ENCODE measurements at places on chromosomes 16 and 17.
A peak's percentile ranks its signal among the peaks of the same experiment; 100 is the strongest.

DNA sequence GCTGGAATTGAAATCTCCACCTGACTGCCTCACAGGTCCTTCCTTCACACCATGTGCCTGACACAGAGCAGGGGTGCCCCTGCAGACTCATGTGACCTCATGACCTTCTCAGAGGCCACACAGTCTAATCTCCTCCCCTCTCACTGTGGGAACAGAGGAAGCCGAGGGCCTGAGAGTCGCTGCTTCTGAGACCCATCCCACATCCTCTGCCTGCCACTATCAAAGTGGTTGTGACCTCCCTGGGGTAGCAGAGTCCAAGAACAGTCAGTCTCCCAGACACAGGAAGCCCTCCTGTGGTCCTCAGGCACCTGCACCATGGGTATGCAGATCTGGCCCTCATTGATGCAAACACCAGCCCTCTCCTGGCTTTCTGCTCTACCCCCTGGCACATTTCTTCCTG, 78.5 kb downstream of the RAB11FIP4 start:
- DNase-seq = no peak

GRCh38 chr16:22192261-22193062, 13.6 kb upstream of the EEF2K start:
- peak; percentile 59 for DNase-seq

GRCh38 chr17:19263641-19264051, 26.5 kb downstream of the EPN2 start:
- DNase-seq = no peak

DNA sequence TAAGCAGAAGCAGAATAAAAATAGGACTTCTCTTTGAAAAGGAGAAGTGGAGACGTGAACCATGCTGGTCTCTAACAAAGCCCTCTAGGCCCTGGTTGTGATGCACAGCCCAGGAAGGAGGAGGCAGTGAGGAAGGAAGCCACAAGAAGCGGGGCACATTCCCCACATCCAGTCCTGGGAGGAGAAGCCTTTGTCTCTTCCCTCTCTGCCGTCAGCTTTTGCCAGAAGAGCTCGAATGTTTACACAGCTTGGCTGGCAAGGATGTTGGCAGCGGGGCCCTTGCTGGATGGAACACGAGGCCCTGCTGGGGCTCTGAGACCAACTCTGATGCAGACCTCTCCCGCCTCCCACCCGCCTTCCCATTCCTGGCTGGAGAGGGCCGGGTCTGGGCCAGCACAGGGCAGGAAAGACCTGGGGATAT, 91.3 kb downstream of the MAF start:
- DNase-seq = peak; percentile 55

GRCh38 chr17:7523033-7523432, 25.8 kb upstream of the TNFSF12 start:
- DNase-seq = no peak

GRCh38 chr17:4135489-4135888, 7.3 kb downstream of the ZZEF1 start:
- no peak for DNase-seq

GRCh38 chr16:7805686-7806396, 473.2 kb downstream of the RBFOX1 start:
- peak; percentile 58 for DNase-seq

DNA sequence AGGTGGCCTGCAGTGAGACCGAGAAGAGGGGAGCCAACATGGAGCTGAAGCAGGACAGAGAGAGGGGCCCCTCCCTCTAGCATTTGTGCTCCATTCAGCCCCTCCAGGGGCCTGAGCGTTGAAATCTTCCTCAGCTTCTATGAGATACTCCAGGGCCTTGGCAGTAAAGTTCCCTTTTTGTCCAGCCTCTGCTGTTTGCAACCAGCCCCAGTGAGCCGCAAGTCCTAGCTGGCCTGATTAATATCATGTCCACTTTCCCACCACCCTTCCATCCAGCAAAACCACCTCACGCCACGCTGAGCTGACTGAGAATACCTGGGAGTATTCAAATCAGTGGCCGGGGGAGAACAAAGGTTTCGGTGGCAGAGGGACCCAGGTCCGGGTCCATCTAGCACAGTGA, 11.7 kb upstream of the RPH3AL start:
- DNase-seq = no peak

DNA sequence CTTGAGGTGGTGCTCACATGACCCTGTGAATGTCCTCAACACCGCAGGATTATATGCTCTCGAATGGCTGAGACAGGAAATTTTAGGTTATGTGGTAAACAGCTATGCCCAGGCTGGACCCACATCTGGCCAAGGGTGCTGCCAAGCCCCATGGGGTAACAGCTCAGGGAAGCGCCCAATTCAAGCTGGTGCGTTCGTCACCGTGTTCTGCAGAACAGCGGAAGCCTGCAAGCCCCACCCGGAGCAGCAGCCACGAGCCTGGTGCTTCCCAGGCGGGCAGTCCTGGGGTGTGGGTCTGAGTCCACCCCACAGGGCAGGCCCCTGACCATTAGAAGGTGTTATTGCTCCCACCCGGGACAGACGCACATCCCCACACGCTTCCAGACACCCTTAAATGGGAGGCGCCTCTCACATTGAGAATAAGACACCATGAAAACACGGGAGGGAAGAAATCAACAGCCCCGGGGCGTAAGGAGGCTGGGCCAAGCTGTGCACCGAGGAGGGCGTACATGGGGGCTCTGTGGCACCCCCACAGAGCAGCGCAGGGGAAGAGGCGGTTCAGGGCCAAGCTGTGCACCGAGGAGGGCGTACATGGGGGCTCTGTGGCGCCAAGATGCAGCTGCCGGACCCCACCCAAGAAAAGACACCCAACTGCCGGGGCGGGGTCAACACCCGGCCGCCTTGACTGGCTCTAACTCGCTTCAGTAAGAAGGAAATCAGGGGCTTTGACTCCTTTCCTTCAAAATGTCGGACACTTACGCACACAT, 2.9 kb upstream of the CYBA start:
- no peak for DNase-seq

- no peak for DNase-seq
These were observed 199.0 kb downstream of the MSI2 start for GRCh38 chr17:57455063-57455914.

DNA sequence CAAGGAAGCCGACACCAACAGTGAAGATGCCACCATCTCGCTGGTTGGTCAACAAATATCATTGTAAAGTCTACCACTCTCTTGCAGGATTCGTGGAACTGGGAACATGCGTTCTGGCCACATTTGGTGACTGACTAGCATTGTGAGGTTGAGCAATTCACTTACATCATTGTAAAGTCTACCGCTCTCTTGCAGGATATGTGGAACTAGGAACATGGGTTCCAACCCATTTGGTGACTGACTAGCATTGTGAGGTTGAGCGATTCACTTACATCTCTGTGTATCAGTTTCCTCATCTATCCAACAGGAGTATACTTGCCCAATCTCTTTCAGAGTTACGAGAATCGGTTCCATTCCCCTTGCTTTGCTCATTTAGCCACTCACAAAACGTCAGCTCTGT, 42.6 kb upstream of the RPH3AL start:
- no peak for DNase-seq

- DNase-seq = no peak
These were observed 29.0 kb downstream of the RAB11FIP3 start for GRCh38 chr16:454397-454940.

DNA sequence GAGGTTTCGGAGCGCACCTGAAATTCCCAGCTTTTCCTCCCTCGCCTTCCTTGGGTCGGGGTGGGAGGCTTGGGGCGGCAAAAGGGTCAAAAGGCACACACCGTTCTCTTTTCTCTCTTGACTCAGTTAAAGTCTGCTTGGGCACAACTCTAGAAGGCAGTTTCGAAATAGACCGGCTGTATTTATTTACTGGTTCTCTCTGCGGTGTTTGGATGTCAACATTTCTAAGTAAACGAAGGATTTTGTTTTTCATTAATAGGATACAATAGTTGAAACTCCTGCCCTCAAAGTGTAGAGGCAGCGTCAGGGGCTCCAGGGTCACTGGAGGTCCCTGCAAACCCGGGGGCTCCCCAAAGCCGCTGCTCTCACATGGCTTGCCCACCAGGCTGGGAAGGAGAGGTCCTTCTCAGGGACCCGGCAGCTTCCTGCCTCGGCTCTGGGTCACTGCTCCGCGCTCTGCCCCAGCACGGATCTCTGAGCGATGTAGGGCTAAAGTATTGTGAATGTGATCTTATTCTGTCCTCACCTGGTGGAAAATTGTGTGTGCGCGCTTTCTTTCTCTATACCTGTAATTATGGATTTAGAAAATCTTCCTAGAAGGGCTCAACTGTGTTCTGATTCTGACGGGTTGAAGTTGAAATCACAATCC, 952 bp downstream of the BMERB1 start:
- DNase-seq = no peak

DNA sequence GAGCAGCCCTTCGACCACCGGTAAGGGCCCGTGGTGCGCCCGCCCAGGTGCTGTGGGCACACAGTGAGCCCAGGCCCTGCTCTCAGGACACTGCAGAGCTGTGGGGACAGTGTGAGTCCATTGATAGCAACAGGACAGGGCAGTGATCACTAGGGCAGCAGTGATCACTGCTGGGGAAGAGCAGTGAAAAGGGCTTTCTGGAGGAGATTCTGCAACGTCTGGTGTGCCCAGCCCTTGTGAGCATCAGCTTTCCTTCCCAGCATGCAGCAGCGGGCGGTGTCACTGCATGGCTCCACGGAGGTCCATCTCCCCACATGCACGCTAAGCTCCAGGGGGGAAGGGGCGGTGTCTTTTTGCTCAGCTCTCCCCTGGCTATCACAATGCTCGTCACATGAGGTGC, 32.1 kb downstream of the MAP1LC3B start:
- no peak for DNase-seq

- DNase-seq = no peak
These were observed 36.6 kb upstream of the NACA2 start for GRCh38 chr17:61627658-61628057.

DNA sequence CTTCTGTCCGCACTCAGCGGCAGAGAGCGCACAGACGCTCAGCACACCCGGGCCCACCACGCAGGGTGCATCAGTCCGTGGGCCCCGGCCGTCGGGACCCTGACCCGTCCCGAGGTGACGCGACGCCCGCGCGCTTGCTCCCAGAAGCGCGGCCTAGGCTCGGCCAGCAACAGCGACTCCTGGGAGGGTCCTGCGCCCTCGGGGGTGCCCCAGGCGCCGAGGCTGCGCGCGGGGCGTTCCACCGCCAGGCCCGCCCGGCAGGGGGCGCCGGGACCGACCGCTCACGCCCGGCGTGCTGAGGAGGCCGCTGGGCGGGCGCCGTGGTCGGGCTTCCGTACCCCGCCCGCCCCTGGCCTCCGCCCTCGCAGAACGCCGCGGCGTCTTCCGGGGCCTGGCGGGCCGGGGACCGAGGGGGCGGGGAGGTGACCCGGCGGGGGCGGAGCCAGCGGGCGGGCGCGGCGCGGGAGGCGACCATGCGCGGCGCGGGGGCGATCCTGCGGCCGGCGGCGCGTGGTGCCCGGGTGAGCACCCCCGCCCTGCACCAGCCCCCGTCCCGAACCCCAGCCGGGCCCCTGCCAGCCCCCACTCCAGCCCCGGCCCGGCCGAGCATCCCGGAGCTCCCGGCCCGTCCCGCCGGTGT, at the start of gene CISD3:
Gene CISD3, plus strand, starts transcription at position 456 of the 640 bp plus-strand sequence. Its CDS starts 18 bp downstream, at position 474.
- peak; percentile 65 for DNase-seq

DNA sequence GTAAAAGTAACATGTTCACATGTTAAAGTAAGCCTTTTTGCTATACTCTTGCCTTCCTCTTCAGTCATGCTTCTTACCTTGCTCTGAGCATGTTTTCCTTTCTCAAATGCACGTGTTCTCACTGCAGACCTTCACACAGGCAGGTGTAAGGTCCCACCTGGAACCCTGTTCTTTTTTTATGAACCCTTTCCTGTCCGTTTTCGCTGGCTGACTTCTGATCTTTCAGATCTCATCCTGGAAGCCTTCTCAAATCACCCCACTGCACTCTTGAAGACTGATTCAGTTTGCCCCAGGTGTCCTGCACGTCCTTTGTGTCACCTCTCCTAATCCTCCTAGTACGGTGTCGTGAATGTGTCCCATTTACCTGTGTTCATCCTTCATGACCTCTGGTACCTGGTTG, 313.6 kb downstream of the SNX29 start:
- no peak for DNase-seq

- DNase-seq = no peak
These were observed 627.8 kb downstream of the KCNJ2 start for GRCh38 chr17:70797166-70797565.

Data from NCI-H2227 treated with DMSO at 0.1 percent for 48 hours (cell line).